ENCODE measurements at places on chromosomes 1 and 21. TPM values are rescaled to one million over a fixed set of nuclear protein-coding genes. Genes with fewer than 3 reads are reported as not detected.
A peak's percentile ranks its signal among the peaks of the same experiment; 100 is the strongest.

- DNase-seq: no peak
These were observed 19.3 kb downstream of the TTC39A start for GRCh38 chr1:51310871-51311613.

DNA sequence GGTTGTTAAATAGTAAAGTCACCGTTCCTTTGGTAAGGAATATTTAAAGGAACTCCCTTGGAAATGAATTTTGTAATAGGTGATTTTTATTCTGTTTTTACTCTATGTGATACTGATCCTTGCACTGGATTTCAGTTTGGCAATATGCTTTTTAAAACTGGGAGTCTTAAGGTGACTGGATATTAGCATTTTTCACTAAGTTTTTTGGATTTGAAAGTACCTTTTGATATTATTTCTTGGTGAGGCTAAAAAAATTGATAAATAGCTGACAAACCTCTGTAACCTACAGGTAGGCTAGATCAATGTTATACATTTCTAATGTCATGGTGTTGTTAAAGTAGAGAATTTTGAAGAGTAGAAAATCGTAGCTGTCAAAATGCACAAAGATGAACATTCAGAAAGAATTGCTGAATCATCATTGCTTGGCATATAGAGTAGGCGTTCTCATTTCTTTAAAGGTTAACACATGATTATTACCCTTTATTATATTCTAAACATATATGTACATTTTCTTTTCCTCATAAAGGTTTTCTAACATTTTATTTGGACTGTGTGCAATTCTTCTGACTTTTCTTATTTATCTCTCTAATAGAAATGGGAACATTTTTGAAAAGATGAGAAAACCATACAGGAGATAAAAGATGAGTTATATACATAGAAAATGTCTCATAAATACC, 1.5 kb upstream of the DNAJB4 start:
- no peak for DNase-seq

GRCh38 chr21:38234395-38235142, 22.2 kb upstream of the KCNJ15 start:
- peak; percentile 63 for DNase-seq

DNA sequence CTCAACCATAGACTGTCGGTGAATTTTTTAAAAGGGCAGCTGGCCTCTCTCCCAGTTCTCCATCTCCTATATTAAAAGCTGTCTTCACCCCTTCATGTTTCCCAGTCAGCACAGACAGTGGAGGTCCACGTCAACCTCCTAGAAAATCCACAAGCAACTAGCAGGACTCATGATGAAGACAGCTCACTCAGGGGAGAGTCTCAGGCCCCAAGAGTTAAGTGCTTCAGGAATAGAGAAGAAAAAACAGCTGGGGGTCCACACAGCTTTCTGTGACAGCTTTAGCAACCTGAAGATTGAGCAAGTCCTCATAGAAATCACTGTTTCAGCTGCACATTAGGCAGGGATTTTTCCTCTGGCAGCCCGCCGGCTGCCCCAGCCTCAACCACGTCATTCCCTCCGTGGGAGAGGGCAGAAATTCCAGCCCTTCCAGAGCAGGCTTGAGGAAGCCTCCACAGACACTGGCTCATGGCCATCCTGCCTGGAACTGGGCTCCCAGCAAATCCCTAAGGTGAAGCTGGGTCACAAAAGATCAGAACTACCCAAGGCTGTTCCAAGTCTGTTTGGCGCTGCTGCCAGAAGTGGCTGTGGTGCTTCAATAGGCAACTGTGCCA, 15.2 kb downstream of the GPR161 start:
- DNase-seq: no peak

GRCh38 chr1:85615586-85616363, 35.2 kb downstream of the CCN1 start:
- DNase-seq: no peak

DNA sequence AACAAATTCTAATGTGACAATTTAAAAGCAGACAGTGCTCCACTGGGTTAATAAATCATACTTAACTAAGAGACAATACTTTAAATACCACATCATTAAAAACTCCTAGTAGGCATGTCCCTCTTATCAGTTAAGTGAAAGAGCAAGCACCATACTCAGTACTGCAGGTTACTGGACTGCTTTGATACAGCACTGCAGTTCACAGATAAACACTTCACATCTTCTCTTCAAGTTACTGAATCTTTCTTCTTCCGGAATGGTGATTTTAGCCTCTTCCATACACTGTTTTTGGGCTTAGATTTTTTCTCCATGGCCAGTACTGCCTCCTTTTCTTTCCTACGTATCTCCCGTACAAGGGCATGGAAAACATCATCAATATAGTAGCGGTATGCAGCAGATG, 11.0 kb downstream of the RIT1 start:
- no peak for DNase-seq

DNA sequence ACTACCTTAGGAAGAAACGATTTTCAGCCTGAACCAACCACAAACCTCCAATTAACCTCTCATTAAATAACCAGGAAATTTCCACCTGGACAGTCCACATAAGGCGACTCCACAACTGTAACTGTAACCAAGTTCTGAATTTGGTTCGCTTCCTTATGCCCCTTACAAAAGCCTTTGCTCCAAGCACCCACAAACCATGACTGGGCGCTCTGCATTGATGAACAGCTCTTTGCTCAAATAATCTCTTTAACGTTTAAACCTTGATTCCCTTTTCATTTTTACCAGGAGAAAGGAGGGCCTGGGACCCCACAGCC, 38.2 kb upstream of the ZNF124 start:
- no peak for DNase-seq

DNA sequence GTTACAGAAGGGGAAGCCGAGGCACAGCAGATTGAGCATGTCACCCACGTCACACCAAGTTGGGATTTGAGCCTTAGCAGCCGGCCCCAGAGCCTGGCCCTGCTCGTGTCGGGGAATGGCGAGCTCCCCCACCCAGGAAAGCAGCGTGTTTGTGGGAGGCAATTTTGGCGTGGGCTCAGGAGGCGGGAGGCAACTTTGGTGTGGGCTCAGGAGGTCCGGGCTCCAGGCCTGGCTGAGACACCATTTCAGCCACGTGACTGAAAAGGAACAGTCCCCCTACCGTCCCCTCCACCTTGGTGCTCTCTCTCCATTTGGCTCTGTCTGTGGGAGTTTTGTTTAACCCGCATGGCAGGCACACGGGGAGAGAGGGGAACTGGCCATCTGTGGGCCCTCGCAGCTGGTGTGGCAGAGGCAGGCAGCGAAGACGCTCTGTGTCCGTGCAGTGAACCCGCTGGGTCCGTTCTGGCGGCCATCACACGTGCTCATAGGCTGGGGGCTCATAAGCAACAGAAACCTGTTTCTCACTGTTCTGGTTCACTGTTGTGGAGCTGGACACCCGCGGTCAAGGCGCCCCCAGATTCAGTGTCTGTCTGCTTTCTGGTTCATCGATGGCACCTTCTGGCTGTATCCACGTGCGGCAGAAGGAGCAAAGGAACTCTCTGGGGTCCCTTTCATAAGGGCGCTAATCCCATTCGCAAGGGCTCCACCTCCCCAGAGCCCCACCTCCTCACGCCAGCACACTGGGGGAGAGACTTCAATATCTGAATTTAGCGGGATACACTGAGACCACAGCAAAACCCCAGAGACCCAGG, 110.2 kb downstream of the CRYAA start:
- DNase-seq: no peak

GRCh38 chr21:32278103-32278502, 746 bp downstream of the MIS18A start:
- no peak for DNase-seq

GRCh38 chr1:84995484-84996334, 1.2 kb downstream of the MCOLN2 start:
- DNase-seq: no peak

DNA sequence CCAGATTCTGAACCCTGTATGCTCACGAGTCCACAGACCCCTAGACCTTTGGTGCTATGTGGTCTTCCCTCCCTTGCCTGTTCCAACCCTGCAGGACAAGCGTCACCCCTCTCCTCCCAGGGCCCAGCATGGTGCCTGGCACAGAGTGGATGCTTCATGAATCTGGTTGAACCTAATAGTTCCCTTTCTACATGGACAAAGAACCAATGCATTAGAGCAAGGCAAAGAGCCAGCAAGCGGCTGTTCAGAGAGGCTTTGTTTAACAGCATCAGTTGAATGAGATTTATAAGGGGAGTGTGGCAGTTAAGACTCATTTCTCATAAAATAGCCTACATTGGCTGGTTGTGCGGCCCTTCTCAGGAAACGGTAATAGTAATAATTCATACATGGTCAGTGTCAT, 14.9 kb downstream of the SLC26A9 start:
- peak; percentile 17 for DNase-seq

DNA sequence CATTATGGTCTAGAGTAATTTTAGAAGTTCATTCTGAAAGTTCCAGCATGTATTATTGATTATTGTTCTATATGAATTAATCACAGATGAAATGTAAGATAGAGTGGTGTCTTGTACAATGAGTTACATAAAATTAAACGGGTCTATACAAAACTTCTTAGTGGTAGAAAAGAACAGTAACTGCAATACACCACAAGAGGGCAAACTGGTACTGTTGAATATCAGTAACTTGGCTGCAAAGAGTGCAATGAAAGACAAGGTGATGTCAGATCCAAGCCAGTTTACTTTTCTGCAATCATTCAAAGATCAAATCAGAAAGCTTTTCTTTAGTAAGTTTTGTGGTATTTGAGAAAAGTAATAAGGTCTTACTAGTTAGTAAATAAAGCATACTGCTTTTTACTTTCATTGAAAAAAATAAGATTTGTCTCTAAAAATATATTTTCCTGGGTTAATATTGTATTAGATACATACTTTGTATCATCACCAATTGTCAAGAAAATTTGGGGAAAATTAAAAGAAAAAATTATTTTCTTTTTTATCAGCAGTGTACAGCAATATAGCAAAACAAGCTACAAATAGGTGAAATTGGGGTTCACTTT, 66.4 kb upstream of the BTG3 start:
- no peak for DNase-seq

DNA sequence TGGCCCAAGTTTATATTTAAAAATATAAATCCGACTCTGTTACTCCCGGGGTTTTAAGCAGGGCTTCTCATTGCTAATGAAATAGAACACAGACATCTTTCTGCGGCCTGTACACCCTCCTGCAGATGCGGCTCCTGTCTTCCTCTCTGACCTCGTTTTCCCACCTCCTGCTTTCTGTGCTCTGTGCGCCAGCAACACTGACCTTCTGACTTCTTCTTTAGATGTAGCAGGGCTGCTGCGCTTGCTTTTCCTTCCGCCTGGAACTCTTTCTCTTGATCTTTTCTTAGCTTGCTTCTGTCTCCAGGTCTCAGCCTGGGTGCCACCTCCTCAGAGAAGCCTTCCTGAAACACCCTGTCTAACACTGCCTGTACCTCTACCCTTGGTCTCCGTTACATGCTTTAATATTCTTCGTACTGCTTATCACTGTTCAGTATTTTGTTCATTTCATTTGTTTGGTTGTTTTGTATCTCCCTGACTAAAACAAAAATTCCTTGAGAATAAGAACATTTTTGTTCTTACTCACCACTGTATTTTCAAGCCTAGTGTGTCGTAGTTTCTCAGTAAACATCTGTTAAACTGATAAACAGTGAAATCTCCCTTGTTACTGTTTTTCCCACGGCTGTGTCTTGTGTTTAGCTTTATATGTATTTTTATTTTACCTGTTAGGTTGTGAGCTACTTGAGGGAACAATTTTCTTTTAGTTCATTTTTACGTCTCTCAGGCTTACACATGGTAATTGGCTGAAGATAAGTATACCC, 79.0 kb downstream of the ST3GAL3 start:
- DNase-seq: no peak

DNA sequence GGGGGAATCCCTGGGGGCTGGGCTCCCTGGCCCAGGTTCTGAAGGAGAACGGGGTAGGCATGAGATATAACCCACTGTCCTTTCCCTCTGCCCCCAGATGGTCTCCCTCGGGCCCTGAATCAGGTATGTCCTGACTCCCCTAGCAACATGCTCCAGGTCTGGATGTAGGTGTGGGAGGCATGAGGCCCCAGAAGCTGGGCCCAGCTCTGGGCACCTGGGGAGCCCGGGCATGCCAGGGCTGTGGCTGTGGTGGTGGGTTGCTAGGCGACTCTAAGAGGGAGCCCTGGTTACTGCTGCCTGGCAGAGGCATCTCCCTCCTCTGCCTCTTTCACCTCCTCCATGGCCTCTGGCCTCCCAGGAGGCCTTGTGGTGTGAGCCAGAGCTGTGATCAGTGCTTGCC, 16.2 kb downstream of the FOXO6 start:
- no peak for DNase-seq

GRCh38 chr1:189697113-189697512, 780.6 kb downstream of the BRINP3 start:
- no peak for DNase-seq

DNA sequence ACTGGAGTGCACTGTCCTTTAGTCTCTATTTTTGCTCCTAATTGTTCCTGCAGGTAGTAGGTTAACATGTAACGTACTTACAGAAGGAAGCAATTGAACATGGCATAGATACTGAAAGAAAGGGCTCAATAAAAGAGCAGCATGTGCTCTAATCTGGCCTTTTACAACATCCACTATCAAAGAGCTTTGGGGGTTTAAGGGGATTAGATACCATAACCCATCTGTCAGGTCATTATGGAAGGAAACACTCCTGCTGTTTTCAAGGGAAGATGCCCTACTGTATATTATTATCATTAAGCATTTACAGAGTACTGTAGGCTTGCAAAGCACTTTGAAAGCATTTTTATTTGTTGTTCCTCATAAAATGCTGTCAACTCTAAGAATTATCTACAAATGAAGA, 152.8 kb downstream of the TTLL7 start:
- no peak for DNase-seq

- no peak for DNase-seq
These were observed 358.4 kb downstream of the NTNG1 start for GRCh38 chr1:107499139-107499744.

DNA sequence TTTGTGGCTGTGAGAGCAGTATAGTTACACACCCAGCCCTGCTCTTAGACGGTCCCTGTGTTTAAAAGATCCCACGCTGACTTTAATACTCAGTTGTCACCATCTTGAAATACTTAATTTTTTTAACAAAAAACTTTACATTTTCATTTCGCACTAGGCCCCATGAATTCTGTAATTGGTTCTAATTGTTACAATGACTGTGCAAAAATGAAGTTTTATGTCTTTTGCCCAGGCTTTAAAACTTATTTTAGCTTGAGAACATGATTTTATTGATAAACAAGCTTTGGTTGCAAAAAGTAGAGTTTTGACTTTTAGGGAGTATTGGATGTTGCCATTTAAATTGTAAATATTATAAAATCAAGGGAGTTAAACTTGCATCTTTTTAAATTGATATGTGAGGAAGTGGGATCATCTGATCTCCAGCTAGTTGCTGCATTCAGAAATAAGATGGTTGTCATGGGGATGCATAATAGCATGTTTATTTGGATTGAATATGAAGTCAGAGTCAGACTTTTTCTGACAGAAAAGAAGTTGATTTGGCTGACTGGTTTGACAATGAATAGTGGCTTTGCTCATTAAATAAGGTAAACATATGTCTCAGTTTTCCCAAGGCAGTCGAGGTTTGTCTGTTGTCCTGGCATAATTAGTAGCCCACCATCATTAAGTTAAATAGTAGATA, 23.0 kb upstream of the CRP start:
- DNase-seq: no peak

GRCh38 chr21:29307718-29308455, 9.2 kb downstream of the BACH1 start:
- no peak for DNase-seq

NLRP3 gene
- 2.4 TPM for total RNA-seq

MTARC1 gene
- 12.2 TPM for total RNA-seq

S1PR1 gene
- total RNA-seq: 32.6 TPM

HSPB7 gene
- 13.0 TPM for total RNA-seq

ACKR1 gene
- total RNA-seq: 7.1 TPM

HSF2BP gene
- total RNA-seq: 1.1 TPM
